ENCODE measurements at places on chromosomes 2 and 18.

DNA sequence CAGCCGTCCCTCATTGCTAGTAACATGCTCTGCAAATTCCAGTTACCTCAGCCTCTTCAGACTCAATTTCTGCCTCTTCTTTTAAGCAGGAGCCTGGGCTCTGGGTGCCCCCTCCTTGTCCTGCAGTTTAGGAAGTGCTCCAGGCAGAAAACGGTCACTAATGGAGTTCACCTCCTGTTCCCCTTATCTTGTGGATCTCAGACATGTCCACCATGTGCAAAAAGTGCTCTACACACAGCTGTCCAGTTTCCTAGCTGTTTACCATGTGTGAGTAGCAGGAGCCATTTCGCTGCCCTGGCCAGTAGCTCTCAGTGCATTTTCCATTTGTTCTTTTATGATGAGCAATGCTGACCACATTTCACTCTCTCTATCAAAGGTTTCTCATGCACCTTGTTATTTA is 4.9 kb downstream of the SH3YL1 start:
- no peak for DNase-seq

GRCh38 chr2:37376421-37377186 is 32.2 kb downstream of the QPCT start:
- no peak for DNase-seq

- DNase-seq = no peak
Measured at GRCh38 chr18:57995331-57995730, 48.7 kb upstream of the NEDD4L start.

GRCh38 chr18:11521853-11522252 is 87.5 kb upstream of the SLC35G4 start:
- no peak for DNase-seq

DNA sequence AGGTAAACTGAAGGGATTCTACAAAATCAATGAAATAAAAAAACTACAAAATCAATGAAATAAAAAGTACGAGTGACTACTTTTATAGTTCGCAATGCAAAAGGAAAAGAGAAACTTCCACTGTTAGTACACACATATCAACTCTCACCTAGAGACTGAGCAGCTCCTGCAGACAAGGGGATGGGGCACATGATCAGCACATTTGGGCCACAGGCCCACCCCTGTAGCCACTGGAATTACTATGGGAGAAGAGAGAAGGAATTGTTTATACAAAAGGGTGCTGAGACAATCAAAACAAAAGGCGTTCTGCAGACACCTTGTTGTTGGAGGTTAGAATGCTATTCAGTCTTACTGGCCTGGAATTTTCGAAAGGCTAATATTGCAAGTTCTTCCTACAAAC is 34.7 kb upstream of the CD226 start:
- DNase-seq = no peak

DNA sequence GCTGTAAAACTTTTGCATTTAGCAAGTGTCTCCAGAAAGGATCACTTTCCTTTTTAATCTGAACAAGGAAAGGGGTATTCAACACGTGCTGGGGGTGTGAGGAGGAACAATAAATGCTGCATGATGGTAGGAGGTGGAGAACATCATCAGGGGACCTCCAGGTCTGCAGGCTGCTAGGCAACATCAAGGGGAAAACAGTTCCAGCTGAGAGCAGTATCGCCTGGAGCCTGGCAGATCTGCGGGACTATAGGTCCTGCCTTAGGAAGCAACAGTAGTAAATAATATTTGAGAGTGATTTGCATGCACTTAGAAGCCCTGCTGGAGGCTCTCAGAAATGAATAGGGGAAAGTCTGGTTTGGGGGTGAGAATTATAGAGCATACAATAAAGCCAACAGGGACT is 175.6 kb downstream of the SUCLG1 start:
- no peak for DNase-seq
